Stimulated activated CD8-positive, alpha-beta memory T cell treated with anti-CD3 and anti-CD28 coated beads, Interleukin-2, amount 100 ng/mL, for 1 hour (primary cell): ENCODE measurements at places on chromosomes 11 and 22.

- DNase-seq: no peak
These were observed 1.1 kb downstream of the MTA2 start for GRCh38 chr11:62600367-62601121.

GRCh38 chr22:19912271-19912999 lies 29.1 kb upstream of the COMT start:
- DNase-seq: no peak

GRCh38 chr22:37304595-37305343 lies 22.5 kb downstream of the CYTH4 start:
- DNase-seq: no peak

- peak; percentile 40 for DNase-seq
These were observed 859 bp upstream of the KRTAP5-5 start for GRCh38 chr11:1628506-1629325.

DNA sequence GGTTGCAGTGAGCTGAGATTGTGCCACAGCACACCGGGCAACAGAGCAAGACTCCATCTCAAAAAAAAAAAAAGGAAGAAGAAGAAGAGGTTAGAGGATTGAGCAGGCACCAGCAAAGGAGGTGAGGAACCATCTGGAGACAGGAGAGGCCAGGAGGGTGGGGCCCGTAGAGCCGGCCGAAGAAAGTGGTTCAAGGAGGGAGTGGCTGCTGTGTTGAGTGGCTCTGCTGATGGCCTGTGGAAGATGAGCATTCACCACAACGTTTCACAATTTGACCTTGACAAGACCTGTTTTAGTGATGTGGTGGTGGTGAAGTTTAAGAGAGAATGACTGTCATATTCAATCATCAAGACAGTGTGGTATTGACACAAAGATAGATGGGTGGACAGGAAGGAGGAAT lies 6.8 kb upstream of the CTSD start:
- DNase-seq: no peak

DNA sequence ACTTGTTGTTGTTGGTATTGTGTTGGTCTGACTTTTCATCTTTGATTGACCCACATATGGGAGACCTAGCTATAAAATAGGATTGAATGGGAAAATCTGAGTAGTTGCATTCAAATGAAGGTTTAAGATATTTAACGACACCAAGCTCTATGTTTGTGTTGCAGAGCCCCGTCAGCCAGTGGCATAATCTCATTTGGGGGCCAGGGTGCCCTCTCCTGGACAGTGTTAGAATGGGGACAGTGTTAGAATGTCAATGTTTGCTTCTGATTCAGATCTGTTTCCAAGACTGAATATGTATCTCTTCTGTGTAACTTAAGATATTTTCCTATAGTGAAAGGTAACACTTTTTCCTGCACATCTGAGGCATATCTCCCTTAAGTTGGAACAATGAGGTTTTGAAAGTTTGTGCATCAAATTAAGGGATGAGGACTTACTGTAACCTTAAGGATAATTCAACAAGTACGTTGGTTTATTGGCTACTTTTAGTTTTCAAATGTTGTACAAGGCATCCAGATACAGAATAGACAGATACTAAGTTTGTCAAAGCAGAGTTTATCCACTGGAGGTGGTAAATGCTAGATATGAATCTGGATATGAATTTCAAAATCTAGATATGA lies 5.3 kb upstream of the OR52M1 start:
- peak; percentile 1 for DNase-seq

- DNase-seq: no peak
These were observed 6.7 kb upstream of the CAPRIN1 start for GRCh38 chr11:34044664-34045485.

DNA sequence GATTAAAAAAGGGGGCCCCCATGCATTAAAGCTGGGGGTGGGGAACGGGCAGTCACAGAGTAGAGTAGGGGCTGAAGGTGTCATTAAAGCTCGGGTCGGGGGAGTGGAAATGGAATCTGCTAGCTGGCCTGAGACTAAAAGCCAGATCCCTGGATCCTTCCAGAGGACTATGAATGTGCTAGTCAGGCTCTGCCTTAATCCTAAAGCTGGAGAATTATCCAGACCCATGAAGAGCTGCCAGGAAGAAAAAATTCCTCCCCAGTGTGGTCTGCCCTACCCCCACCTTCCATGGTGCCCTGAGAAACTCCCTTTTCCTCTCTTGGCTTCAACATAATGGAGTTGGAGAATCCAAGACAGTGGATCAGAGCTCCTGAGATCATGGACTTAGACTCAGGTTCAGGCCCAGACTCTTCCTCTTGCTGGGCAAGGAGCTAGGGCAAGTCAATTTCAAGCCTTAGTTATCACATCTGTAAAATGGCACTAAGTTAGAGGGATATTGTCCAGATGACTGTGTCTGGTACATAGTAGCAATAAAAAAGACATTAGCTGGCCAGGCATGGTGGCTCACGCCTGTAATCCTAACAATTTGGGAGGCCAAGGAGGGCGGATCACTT lies 24.0 kb upstream of the SMTN start:
- no peak for DNase-seq

GRCh38 chr22:42642806-42643633 lies 2.6 kb upstream of the ATP5MGL start:
- no peak for DNase-seq

- DNase-seq: no peak
These were observed 49.4 kb upstream of the ARHGAP42 start for GRCh38 chr11:100637706-100638105.

GRCh38 chr11:72012897-72013721 lies 14.4 kb downstream of the IL18BP start:
- DNase-seq: no peak

- no peak for DNase-seq
These were observed 62.7 kb downstream of the PAK1 start for GRCh38 chr11:77411137-77411707.

DNA sequence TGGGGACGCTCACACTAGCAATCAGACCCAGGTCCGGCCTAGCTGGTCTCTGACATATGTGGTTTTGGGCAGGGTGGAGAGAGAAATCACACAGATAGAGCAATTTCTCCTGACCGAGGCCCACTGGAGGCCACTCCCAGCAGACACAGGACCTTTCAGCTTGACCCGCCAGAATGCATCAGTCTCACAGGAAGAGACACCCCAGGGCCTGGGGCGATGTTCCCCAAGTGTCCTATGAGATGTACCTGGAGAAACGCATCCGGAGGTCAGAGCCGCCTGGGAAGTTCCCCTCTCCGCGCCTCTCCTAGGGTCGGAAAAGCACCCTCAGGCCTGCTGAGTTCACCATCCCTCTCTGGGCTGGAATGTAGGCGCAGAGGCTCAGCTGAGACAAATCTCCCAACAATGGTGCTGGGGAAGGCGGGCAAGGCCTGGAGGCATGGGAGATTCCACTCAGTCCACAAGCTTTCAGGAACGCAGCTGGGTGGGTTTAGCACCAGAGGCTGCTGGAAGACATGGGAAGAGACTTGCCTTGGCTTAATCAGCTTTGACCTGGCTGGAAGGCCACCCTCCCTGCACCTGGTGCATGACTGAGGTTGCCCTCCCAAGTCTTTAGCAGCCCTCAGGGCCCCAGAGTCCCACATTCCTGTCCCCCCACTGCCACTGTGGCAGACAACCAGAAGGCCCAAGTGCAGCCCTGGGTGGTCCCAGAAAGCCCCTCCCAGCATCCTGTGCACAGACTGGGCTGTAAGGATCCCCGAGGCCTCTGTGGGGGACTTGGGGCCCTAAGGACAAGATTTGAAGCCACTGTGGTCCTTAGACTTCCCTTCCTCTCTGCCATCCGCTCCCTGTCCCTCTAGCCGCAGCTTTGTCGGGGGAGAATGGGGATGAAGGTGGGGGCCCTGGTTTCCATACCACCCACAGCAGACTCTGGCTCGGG lies 57.5 kb downstream of the RTL6 start:
- no peak for DNase-seq
